ENCODE measurements at places on chromosomes 2 and 18.
A peak's percentile ranks its signal among the peaks of the same experiment; 100 is the strongest.

DNA sequence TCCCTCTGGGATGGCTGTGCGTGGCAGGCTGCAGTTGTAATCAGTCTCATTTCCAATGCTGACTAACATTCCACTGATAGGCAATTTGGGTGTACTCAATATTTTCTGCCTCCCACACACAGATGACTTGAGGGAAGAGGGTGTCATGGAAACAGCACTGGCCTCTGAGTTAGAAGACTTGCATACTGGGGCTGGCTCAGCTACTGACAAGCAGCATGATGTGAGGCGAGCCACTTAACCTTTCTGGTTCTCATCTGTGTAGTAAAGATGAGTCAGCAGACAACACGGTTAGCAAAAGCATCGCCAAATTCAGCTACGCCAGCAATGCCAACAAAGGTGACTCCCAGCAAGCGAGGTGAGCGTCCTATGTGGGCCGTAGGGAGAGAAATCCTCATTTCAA is 73.5 kb downstream of the COLEC12 start:
- DNase-seq: no peak

DNA sequence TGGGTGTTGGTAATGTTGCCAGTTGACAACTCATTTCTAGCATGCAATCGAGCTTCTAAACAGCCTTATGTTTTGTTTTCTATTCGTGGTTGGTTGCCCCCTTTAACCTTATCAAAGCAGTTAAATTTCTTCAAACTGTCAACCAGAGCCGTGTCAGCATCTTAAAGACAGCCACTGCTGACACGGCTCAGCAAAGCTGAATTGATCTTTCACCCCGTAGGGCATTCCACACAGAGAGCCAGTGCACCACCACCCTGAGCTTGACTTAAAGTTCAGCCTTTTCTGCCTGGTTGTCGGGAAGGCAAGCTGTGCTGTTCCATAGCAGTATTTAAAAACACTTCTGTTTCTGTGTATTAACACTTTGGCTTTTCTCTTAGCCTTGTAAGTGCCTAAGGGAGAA is 355.0 kb upstream of the CHST9 start:
- DNase-seq: no peak

DNA sequence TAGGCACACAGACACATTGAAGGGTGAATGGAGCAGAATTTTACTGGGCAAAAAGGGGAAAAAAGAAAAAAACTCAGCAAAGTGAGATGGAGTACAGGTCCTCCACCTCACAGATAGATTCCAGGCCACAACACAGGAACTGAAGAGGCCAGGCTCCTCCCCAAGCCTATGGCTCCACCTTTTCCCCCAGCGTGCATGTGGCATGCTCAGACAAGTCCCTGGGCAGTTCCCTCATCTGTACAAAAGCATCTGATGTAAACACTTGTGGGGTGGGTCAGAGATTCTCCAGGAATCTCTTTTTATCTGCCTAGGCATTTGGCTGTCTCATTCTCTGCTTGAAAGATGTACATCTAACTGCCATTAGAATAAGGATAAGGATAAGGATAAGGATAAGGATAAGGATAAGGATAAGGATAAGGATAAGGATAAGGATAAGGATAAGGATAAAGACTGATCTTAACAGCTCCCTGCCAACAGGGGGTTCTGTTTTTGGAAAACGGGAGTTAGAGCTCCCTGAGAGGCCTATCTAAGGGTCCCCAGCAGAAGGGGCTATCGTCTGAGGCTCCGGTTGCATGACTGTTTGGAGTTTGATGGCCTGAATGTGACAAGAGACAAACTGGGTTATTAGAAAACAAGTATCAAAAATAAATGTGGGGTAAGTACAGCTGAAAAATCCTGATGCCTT is 17.2 kb upstream of the ASXL3 start:
- DNase-seq: no peak

GRCh38 chr18:21000667-21001066 is 110.9 kb downstream of the ROCK1 start:
- peak; percentile 13 for DNase-seq

DNA sequence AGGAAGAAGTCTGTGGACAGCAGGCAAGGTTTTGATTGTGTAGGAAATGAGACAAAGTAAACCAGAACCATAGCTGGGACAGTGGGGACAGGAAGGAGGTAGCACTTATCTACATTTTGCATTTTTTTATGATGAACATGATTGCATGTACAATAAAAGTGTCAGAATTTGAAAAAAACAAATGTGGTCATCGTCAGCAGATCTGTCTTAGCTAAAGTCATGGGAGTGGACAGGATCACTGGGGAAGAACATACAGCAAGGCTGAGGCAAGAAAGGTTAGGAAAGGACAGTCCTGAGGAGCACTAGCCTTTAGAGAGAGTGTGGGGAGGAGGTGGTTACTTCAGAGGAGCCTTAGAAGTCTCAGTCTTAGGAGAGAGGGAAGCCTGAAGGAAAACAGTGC is 35.1 kb upstream of the SLC14A2 start:
- DNase-seq: no peak

DNA sequence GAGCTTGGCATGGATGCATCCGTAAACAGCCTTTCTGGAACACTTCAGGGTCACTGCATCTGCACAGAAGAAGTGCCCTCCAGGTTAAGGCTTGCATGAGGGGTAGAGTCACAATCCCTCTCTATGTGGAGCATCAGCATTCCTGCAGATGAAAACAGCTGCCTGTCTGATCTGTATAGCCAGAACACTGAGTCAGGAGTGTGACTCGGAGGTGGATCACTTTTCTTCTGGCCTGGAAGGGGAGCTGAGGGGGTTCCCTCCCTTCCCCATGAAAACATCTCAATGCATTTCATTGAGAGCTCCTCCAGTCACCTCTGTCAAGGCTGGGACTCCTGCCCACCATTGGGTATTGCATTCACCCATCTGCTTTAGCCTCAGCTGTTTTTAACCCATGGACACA is 72.5 kb upstream of the SERPINE2 start:
- DNase-seq: no peak

DNA sequence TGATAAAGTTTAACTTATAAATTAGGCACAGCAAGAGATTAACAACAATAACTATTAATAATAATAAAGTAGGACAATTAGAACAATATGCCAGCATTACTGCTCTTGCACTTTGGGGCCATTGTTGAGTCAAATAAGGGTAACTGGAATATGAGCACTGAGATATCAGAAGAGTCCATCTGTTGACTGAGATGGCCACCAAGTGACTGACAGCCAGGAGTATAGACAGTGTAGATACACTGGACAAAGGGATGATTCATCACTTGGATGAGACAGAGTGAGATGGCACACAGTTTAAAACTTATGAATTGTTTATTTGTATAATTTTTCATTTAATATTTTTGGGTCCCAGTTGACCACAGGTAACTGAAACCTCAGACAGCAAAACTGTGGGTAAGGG is 20.0 kb downstream of the NAB1 start:
- no peak for DNase-seq

- no peak for DNase-seq
These were observed 74.5 kb downstream of the QPCT start for GRCh38 chr2:37418956-37419355.

DNA sequence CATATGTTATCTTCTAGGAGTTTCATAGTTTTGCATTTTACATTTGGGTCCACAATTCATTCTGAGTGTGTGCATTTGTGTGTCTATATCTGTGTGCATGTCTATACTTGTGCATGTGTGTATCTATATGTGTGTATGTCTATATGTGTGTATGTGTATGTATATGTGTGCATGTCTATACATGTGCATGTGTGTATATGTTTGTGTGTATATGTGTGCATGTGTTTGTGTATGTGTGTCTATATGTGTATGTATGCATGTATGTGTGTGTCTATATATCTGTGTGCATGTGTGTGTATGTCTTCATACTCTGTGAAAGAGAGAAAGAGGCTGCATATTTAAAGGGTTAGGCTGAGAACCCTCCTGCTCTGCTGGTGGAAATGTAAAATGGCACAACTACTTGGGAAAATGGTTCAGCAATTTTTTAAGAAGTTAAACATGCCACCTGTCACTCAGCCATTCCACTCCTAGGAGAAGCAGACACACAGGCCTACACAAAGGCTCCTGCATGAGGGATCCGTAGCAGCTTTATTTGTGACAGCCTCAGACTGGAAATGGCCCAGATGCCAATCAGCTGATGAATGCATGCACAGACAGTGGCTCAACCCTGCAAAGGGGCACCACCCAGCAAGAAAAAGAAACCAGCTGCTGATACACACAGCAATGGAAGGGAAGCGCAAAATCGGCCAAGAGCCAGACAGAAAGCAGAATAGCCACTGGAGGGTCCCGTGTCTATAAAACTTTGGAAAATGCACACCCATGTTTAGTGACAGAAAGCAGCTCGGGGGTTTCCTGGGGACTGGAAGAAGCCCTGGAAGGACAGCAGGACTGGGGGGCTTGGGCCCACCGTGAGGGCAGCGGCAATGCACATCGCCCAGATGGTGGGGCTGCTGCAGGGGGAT is 146.8 kb downstream of the SEPTIN10 start:
- no peak for DNase-seq

- DNase-seq: no peak
These were observed 162.7 kb upstream of the NYAP2 start for GRCh38 chr2:225236769-225237323.

DNA sequence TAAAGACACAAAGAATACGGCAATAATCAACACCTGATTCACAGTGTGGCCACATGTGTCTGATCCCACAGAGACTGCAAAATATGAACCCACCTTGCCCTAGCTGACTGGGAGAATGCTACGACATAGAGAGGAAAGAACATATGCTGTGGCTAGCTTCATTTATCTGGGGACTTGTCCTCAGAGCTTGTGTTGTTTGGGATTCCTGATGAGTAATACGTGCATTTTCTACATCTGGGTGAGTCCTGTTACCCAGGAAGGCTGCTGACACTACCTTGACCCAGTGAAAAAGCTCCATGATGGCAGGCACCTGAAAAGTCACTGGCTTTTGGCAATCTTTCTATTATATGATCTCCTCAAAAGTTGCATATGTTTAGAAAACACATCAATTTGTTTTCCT is 427.7 kb upstream of the LYPD1 start:
- DNase-seq: no peak

DNA sequence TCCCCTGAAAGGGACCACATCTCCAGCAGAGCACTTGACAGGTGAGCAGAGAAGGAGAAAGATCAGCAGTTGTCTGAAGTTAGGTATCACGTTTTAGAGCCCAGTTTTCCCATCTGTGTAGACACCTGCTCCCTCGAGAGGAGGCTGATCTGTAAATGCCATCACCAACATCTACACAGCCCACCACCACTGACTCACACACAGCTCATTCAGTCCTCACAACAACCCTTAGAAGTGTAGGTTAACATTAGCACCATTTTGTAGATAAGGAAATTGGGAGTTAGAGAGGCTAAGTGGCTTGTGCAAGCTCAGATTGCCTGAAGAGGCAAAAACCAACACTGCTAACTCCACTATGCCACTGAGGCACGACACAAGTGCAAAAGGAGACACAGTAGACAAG is 37.2 kb upstream of the STAT1 start:
- DNase-seq: no peak

DNA sequence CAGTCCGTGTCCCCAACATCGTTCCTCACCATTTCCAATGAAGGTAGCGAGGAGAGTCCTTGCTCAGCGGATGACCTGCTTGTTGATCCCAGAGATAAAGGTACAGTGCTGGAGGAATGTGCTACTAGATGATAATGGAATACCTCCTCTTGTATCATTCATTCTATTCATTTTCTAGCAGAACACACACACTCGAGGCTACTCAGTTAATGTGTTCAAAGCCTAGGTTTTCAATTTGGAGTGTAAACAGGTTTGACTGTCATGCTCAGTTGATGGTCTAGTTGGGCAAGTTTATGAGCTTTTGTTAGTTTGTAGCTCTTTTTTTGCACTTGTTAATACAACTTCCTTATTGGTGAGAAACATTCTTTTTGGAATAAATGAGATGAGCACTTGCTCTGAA is 114.2 kb downstream of the ICA1L start:
- DNase-seq: no peak

GRCh38 chr2:98477036-98477435 is 32.4 kb downstream of the INPP4A start:
- DNase-seq: no peak

DNA sequence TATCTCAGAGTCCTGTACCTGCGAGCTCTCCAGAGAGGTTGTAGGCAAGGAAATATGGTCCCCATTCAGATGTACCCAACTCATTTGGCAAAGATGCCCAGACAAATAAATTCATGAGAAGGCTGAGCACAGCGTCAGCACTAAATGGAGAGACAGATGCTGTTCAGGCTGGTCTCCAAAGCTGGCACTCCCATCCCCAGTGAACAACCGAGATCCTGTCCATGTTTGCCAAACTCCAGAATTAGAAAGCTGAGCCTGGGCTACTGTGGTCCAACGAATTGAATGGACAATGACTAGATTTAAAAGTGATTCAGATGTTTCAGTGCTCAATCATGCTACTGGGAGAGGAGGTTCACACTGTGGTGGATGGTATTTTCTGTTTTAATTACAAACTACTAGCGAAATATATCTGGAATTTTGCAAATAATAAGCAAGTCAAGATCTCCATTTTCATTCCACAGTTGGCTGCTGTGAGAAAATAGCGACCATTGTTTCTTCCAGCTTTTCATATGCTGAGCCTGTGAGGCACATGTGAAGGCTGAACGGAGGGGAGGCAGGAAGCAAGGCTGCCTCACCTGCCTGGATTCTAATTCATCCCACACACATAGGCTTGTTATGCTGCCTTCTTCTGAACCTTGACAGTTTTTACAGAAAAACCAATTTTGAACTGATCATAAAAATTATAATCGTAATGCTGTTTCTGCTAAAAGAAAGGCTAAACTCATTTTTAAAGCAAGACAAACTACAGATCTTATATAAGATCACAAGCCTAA is 22.6 kb upstream of the DAPL1 start:
- no peak for DNase-seq

- no peak for DNase-seq
These were observed 62.1 kb upstream of the SLC16A14 start for GRCh38 chr2:230130668-230131364.

DNA sequence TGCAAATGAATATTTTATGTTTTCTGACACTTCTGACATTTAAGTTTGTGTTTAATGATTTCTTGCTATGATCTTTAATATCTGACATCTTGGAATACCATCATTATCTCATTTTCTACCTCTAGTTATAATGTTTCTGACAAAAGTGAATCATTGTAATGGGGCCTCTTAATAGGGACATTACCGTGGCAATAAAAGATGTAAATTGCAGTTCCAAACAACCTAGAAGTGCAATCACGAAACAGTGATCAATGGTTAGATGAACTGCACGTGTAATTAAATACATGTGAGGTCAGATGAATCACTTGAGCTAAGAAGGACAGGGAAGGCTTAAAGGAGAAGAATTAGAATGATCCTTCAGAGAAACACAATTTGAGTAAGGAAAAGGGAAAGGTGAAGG is 1078.3 kb downstream of the DPP10 start:
- DNase-seq: no peak

GRCh38 chr18:13684546-13684945 is 41.8 kb downstream of the FAM210A start:
- DNase-seq: no peak

GRCh38 chr18:63098018-63098981 is 221.3 kb downstream of the BCL2 start:
- no peak for DNase-seq

GRCh38 chr18:49786019-49786720 is 27.2 kb downstream of the ACAA2 start:
- no peak for DNase-seq
